ENCODE measurements at places on chromosomes 3 and 15.
A peak's percentile ranks its signal among the peaks of the same experiment; 100 is the strongest.

- no peak for ATAC-seq
These were observed 134.3 kb downstream of the TIGIT start for GRCh38 chr3:114428044-114428595.

DNA sequence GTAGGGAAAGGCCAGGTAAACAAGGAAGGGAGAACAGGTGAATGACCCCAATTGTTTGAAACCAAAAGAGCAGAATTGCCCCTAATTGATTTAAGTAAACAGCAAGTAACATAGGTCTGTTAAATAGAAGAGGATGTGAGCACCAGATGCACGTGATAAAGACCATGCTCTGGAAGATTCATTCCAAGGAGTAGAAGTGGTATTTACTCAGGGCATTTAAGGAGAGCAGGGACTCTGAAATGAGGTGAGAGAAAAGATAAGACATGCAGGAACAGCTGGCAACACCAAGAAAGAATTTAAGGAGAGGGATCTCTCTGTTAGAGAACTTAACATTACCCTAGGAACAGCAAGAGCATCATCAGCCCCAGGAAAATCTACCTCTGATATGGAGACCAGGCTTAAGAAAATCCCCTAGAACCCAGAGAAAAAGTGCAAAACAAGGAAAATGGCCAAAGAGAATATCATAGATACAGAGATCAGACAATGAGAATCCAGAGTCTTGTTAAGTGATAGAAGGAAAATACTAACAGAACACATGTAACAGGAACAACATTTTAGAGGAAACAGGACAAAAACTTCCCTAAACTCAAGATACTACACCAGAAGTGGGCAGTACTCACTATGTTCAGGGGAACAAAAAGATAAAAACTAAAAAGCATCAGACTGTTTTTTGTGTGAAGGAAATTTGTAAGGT lies 6.4 kb downstream of the NUDT16 start:
- no peak for ATAC-seq

DNA sequence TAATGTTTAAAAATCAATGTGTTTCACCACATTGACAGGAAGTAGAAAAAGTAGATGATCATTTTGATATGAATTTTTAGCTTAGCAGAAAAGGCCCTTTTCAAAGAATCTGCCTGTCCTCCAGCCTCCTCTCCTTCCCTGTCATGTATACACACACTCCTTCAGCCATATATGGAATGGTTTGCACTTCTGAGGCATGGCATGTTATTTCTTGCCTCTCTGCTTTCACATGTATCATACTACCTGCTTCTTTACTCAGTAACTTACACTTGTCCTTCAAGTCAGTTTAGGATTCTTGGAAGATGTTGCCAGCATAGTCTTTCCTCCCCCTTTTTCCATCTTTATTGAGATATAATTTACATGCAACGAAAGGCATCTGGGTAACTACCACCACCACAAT lies 79.0 kb downstream of the REC114 start:
- no peak for ATAC-seq

GRCh38 chr15:94080989-94081605 lies 150.3 kb upstream of the MCTP2 start:
- ATAC-seq = no peak

- ATAC-seq = no peak
These were observed 1.1 kb upstream of the CSK start for GRCh38 chr15:74780523-74781430.

DNA sequence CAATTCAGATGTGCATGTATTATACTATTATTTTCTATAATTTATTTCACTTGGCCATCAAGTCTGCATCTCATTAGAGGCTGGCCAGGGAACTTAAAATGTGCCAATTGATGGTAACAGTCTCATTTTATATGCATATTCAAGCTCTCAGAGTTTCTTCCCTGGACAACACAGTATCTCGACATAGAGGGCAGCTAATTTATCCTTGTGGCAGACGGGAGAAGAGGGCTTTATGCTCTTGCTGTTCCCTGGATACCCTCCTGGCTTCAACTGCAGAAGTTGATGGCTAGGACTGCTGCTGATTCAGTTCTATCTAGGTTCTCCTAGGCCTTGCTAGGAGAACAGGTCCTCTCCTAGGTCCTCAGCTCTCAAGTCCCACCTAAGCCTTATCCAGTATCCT lies 99.1 kb upstream of the NPHP3 start:
- ATAC-seq = no peak

- ATAC-seq = no peak
These were observed 964.7 kb downstream of the ROBO2 start for GRCh38 chr3:78004571-78004970.

GRCh38 chr3:30012941-30013543 lies 593.4 kb upstream of the TGFBR2 start:
- peak; percentile 58 for ATAC-seq

DNA sequence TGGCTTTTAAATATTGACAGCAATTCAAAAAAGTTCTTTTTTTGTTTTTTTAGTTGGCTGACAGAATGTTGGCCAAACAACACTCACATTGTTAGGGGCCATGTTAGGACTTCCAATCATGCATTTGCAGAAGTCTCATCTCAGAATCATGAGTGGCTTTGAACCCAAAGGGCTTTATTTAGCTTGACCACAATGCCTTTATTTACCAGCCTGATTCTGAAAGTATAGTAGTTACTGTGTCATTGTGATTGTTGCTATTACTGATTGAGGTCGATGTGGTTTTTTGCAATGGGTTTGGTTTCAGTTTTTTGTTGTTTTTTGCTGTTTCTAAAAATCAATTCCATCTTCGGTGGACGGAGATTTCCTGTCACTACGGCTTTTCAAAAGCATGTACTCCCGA lies 7.2 kb downstream of the GLDN start:
- ATAC-seq = no peak

DNA sequence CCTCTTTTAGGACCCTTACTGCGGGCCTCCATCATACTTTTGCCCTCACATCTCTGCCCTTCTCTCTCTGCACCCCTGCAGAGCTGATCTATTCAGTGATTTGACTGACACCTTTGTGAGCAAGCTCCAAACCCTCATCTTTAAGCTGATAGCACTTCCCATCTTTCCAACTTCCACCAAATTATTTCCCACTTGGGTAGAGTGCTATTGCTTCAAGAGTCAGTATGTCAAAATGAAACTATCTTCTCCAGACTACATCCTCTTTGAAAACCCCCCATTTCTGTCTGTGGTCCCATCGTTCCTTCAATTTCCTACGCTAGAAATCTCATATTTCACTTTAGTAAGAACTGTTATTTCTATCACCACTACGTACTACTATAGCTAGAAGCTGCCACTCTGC lies 19.7 kb downstream of the ZWILCH start:
- no peak for ATAC-seq

- no peak for ATAC-seq
These were observed 1301.6 kb downstream of the SI start for GRCh38 chr3:163776743-163777142.

DNA sequence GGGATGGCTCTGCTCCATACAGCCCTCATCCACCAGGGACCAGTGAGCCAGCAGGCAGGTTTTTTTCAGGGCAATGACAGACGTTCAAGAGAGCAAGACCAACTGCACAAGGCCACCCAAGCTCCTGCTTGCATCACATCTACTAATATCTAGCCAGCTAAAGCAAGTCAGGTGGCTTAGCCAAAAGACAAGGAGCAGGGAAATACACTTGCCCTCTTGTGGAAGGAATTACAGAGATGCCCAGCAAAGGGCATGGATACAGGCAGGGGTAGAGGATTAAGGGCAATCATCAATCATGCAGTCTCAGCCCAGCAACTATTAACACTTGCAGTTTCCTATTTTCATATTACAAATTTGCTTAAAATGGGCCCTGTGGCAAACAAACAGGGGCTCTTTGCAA lies 81.5 kb upstream of the NTRK3 start:
- ATAC-seq = no peak

DNA sequence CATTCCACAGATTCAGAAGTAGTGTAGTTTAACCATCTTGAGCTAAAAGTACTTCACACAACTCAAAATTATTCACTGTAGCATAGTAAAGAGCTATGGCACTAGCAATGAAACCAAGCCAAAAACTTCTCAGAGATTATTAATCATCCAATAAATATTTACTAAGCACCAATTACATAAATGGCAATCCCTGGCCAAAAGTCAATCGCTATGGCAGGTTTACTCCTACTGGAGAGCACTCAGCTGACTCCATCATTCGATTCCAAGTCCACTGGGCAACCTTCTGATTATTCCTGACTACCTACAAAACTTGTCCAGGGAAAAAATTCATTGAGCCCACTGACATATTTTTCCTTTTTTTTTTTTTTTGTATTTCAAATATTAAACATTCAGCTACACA lies 23.9 kb downstream of the ATP13A3 start:
- no peak for ATAC-seq

DNA sequence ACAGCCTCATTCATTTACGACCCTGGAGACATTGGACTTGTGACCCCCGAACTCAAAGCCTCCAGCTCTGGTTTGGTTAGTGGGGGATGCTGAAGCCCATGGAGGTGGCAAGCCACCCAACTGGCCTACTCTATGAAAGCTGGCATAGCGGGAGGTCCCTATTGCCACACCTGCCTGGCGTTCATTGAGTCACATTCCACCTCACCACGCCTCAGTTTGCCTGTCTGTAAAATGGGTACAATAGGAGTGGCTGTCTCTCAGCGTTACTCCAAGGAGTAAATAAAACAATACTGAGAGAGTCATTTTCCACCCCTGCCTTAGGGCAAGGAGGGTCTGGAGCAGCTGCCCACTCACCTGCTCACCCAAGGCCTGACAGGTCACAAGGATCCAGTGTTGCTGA lies 60.2 kb downstream of the NUP210 start:
- ATAC-seq = no peak

GRCh38 chr3:29004885-29005599 lies 275.8 kb upstream of the RBMS3 start:
- ATAC-seq = no peak

DNA sequence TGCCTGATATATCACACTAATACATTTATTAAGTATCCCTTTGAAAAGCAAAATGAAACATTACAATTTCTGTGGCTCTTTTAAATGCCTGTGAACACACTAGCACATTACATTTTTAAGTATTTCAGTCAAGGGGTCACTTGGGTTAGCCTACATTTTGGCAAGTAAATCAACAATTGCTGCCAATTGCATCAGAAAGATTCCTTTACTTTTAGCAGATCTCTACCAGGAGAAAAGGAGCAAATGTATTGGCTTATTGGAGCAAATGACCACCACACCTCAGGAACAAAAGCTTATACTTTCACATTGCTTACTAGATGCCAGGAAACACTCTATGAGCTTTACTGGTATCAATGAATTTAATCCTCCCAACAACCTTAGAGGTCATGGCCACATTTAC lies 947.1 kb downstream of the FHIT start:
- ATAC-seq = no peak

- no peak for ATAC-seq
These were observed 16.6 kb downstream of the ANKRD28 start for GRCh38 chr3:15781131-15781530.

- ATAC-seq = no peak
These were observed 9.5 kb upstream of the ROPN1B start for GRCh38 chr3:125959317-125960065.

All from gastroesophageal sphincter (tissue), 4 donors.